Activated CD8-positive, alpha-beta memory T cell treated with anti-CD3 and anti-CD28 coated beads for 48 hours (primary cell): ENCODE measurements at places on chromosomes 3 and 15.

- no peak for DNase-seq
Observed at GRCh38 chr3:39388741-39389248, 5.6 kb downstream of the SLC25A38 start.

GRCh38 chr3:12371525-12372140 lies 82.8 kb downstream of the PPARG start:
- DNase-seq: no peak

DNA sequence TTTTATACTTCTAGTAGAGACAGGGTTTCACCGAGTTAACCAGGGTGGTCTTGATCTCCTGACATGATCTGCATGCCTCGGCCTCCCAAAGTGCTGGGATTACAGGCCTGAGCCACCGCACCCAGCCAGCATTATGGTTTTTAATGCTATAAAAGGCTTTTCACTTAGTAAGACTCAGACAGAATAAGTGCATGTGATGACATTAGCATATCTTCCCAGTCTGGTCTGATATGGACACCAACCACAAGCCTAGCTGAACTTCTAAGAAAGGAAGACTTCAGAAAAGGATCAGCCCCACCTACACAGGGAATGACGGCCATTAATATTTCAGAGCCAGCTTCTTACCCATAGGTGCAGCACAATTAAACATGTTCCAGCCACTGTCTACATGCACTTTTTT lies 27.0 kb downstream of the GRK7 start:
- DNase-seq: no peak

- DNase-seq: no peak
Observed at GRCh38 chr15:25792128-25792527, 71.0 kb downstream of the ATP10A start.

- no peak for DNase-seq
Observed at GRCh38 chr15:99486371-99487336, 79.1 kb upstream of the MEF2A start.

GRCh38 chr3:175288621-175289020 lies 429.5 kb downstream of the NAALADL2 start:
- no peak for DNase-seq

GRCh38 chr15:31222773-31223341 lies 103.8 kb upstream of the KLF13 start:
- DNase-seq: no peak

- no peak for DNase-seq
Observed at GRCh38 chr3:107356706-107357105, 20.5 kb upstream of the CCDC54 start.

- no peak for DNase-seq
Observed at GRCh38 chr3:8929860-8930259, 33.4 kb downstream of the RAD18 start.

DNA sequence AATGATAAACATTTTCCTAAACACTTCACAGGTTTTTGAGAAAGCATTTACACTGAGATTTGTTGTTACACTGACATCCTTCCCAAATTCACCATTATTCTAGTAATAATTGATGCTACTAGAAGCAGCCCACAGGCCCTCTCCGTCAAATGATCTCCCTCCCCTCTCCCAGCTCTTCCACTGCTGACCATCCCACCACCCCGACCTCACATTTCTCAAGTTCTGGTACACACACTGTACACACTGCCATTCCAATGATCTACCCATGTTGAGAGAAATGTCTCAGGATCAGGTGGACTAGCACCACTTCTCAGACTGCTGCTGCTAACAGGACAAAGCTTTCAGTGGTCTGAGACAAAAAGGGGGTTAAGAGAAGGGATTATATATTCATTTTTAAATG lies 3.5 kb downstream of the TBC1D5 start:
- DNase-seq: no peak

GRCh38 chr3:166190360-166190759 lies 353.1 kb upstream of the BCHE start:
- DNase-seq: no peak

- DNase-seq: no peak
Observed at GRCh38 chr3:38552364-38552763, 56.2 kb downstream of the EXOG start.

GRCh38 chr3:11832981-11833905 lies 13.4 kb downstream of the TAMM41 start:
- no peak for DNase-seq

- DNase-seq: no peak
Observed at GRCh38 chr3:27859821-27860220, 137.7 kb upstream of the EOMES start.

DNA sequence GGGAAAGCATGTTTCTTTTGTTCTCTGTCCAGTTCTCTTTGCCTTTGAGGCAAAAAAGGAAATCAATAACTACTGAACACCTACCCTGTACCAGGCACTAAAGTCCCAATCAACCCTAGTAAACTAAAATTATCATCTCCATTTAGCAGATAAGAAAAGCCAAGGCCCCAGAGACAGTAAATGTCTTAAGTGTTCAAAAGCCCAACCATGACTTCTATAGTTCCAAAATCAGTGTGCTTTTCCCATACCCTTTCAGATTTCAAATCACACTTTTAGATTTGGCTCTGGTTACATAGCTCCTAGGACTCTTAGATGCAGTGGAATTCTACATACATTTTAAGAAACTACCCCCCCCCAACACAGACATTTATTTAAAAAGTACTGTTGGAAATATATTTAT lies 63.5 kb downstream of the UACA start:
- DNase-seq: no peak

DNA sequence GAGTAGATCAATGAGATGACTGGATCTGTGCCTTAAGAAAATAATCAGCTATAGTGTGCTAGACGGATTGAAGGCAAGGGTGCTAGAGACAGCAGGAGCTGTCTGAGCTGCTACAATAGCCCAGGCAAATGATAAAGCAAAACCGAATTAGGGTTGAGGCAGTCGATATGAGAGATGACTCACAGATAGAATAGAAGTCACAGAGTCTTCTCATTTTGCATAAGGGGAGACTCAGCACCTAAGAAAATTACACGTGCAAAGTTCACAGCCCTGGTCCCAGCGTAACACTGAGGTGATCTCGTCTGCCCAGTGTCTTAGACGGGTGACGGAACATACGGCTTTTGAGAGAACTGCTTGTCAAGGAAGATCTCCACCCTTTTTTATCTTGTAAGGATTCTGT lies 11.6 kb downstream of the LPP start:
- DNase-seq: no peak

DNA sequence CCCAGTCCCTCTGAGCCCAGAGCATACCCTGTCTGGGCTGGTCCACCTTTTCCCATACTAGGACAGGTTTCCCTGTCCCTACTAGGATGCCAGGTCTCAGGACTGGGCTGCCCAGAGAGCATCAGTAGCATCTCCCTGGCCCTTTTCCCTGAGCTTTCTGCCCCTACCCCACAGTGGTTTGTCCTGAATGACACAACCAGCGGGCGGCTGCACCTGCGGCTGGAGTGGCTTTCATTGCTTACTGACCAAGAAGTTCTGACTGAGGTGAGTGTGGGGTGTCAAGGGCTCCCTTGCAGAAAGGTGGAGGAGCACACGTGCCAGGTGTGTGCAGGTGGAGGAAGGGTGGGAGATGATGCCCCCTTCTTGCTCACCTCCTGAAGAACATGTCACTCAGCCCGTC lies 33.5 kb downstream of the ESYT3 start:
- no peak for DNase-seq

- no peak for DNase-seq
Observed at GRCh38 chr3:66572938-66573710, 72.3 kb upstream of the LRIG1 start.

- DNase-seq: no peak
Observed at GRCh38 chr3:111863942-111864694, 5.1 kb downstream of the PHLDB2 start.
